ENCODE measurements at places on chromosomes 6 and 20.

DNA sequence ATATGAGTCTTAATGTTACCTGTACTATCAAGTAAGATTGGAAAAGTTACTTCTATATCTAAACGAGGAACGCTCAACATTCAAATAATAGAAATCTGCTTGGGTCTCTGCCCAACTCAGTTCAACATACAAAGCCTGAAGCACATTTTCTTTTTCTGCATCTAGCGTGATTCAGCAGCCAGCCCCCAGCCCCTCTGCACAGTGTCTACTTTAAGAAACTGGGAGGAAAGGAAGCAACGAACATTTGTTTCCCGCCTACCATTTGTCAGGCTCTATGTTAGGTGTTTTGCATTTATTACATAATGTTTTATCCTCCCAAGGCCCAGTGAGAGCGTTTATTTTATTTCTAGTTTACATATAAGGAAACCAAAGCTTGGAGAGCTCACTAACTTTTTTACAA is 17.3 kb downstream of the PHACTR1 start:
- DNase-seq, result no peak

- peak; percentile 66 for DNase-seq
These were observed 70.3 kb downstream of the ANKEF1 start for GRCh38 chr20:10105046-10105445.

GRCh38 chr6:3751077-3751729 is at the start of gene PXDC1:
PXDC1 (minus strand) TSS chr6:3751713; CDS start chr6:3751531, 182 bp downstream.
- no peak for DNase-seq

DNA sequence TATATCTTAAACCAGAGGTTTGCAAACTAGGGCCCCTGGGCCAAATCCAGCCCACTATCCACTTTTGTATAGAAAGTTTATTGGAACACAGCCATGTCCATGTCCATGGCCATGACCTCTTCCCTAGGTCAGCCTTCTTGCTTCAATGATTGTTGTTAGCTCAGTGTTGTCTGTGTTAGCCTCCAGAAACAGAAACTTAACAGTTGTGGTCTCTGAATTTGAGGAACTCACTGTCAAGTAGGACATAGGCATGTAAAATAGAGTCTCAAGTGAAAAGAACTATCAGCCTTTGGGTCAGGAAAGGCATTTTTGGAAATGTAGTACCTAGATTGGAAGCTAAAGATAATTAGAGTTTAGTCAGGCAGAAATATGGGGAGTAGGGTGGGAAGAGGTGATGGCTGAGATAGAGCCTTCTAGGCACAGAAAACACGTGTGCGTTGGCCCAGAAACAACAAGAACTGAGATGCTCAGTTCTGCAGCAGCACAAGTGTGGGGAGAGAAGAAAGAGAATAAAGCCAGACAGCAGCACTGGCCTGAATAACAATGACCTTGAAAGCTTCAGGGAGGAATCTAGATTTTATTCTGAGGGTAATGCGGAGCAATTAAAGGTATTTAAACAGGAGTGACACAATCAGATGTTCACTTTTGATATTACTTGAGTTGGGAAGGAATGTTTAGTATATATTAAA is 87.0 kb upstream of the OLIG3 start:
- no peak for DNase-seq

GRCh38 chr6:99589290-99589672 is 17.4 kb upstream of the PRDM13 start:
- no peak for DNase-seq

- no peak for DNase-seq
These were observed 246.9 kb downstream of the SOX4 start for GRCh38 chr6:21840428-21840827.

DNA sequence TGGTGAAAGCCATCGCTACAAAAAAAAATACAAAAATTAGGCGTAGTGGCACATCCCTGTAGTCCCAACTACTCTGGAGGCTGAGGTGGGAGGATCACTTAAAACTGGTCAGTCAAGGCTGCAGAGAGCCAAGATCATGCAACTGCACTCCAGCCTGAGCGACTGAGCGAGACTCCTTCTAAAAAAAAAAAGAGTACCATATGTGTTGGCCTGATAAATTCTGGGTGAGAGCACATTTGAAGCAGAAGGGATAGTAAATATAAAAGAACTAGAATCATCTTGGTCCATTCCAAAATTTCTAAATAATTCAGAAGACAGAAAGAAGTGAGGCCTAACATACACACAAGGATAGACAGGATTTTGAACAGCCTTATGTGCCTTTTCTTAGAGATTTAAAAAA is 2.2 kb downstream of the IBTK start:
- no peak for DNase-seq

DNA sequence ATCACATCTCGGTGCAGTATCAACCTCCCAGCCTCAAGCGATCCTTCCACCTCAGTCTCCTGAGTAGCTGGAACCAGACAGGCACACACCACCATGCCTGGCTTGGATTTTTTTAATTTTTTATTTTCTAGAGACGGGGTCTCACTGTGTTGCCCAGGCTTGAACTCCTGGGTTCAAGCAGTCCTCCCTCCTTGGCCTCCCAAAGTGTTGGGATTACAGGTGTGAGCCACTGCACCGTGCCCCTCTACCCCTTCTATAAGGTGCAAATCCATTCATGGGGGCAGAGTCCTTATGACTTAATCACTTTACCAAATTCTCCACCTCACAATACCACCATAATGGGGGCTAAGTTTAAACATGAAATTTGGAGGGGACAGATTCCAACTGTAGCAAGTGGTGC is 37.7 kb downstream of the TMEM181 start:
- DNase-seq, result no peak

DNA sequence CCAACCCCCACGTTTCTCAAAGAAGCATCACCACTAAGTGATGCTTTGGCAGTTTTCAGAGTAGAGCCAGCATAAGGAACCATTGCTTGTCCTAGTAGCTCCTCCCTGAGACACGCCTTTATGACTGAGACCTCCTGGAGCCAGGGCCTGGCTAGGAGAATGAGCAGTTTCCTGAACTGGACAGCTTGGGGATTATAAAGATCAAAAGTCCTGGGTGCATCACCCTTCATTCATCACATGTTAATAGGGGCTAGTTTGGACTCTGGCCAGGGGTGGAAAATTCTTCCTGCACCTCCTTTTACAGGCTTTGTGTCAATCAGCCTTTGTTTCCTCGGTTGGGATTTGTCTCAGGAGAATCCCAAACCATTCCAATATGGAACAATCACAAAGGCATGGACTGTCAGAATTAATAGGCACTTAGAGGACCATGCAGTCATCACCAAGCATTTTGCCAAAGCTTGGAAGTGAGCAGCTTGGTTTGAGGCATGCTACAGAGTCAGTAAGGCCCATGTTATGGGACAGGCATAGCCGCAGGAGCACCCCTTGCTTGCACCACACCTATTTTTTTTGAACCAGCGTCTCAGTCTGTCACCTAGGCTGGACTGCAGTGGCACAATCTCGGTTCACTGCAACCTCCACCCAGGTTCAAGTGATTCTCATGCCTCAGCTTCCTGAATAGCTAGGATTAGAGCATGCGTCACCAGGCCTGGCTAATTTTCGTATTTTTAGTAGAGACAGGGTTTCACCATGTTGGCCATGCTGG is 64.9 kb upstream of the TGM3 start:
- no peak for DNase-seq

DNA sequence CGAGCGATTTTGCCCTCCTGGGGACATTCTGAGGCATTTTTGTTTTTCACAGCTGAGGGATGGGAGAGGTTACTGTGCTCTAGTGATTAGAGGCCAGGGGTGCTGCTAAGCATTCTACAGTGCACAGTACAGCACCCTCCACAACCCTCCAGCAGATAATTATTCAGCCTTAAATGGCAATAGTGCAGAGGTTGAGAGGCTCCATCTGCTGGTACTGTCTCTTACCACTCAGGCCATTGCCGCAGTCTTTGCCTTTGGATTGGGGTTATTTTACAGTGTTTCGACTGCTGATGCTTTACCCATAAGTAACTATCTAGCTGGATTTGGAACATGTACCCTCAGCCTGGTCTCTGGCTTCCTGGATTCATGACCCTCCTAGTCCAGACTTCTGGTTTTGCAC is 705.3 kb downstream of the KIF16B start:
- DNase-seq, result no peak

DNA sequence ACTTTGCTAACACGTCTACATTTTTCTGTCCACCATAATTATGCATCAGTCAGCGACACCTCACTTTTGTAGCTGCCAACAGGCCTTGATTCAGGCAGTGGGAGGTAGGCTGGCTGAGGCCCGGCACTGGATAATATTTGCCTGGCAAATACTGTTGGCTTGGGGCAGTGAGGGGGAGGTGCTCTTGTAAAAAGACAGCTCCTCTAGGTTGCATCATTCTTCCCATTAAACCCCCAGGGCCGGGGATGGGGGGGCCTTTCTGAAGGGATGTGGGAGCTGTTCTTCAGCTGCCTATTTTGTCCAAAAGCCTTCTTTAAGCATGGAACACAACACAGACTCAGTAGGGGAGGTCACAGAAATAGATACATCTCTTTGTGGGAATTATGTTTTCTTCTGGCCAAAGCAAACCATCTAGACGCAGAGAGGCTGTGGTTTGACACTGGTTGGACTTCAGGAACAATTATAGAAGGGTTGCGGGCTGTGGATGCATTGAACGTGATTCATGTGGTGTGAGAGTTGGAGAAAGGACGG is 338.3 kb upstream of the NT5E start:
- DNase-seq, result no peak

- DNase-seq, result no peak
These were observed 13.2 kb upstream of the GPR6 start for GRCh38 chr6:109964949-109965348.

GRCh38 chr6:165872311-165872710 is 209.3 kb upstream of the PDE10A start:
- no peak for DNase-seq

DNA sequence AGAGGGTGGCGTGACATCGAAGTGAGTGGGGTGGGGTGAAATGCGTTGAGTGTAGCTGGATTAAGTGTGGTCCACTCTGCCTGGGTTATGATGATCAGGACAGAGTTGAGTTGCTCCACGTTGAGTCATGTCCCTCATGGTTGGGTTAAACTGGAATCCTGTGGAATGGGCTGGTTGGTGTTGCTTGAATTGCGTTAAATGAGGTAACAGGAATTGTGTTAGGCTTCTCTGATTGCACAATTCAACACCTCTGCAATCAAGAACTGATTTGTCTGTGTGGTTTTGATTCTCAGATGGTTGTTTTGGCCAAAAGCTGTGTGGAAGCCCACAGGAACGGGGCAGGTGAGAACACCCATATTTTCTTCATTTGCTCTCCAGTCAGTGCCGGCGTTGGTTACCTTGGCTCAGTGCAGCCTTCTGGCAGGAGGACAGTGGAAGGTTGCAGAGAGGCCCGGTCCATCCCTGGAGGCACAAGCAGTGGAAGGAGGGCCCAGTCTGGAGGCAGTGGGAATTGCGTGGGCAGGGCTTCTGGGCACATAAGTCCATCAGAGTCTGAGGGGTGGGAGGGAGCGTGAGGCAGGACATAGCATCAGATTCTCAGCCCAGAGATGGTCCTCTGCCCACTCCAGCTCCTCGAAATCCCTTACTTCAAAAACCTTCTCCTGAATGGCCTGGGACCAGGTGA is 11.6 kb downstream of the NOTCH4 start:
- DNase-seq, result no peak

- DNase-seq, result no peak
These were observed 49.6 kb upstream of the ZNF217 start for GRCh38 chr20:53643031-53643832.

GRCh38 chr6:100618351-100618671 is 153.6 kb upstream of the SIM1 start:
- no peak for DNase-seq

- DNase-seq, result no peak
These were observed 210.6 kb upstream of the PLCB4 start for GRCh38 chr20:8858181-8858787.

DNA sequence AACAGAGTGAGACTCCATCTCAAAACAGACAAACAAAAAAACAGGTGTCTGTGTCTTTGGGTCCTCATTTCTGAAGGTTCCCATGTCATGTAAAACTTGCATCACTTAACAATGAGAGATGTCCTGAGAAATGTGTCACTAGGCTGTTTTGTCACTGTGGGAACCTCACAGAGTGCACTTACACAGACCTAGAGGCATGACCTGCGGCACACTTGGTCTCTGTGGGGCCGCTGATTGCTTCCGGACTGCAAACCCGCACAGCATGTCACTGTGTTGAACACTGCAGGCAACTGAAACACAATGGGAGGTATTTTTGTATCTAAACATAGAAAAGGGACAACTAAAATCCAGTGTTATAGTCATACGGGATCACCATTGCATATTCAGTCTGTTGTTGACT is 42.3 kb upstream of the TMEM181 start:
- no peak for DNase-seq

- DNase-seq, result no peak
These were observed 608.9 kb downstream of the MAFB start for GRCh38 chr20:40080041-40080652.
